MCF 10A (cell line): ENCODE measurements at places on chromosomes 4 and X.

DNA sequence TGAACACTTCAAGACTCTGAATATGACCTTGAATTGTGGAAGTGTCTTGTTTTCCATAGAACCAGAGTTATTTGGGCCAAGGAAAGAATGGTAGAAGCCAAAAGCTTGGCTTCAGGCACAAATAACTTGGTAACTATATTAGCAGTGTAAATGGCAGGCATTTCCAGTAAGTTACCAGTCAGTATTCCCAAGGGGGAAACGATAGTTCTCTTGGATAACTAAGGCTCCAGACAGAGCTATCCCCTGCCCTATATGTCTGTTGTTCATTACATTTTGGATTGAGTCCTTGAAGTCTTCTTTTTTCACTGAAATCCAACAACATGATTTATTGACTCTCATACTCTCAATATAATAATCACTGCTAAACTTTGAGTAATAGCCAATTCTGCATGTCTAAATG lies 364.1 kb downstream of the MAGEB5 start:
- DNase-seq, result no peak

DNA sequence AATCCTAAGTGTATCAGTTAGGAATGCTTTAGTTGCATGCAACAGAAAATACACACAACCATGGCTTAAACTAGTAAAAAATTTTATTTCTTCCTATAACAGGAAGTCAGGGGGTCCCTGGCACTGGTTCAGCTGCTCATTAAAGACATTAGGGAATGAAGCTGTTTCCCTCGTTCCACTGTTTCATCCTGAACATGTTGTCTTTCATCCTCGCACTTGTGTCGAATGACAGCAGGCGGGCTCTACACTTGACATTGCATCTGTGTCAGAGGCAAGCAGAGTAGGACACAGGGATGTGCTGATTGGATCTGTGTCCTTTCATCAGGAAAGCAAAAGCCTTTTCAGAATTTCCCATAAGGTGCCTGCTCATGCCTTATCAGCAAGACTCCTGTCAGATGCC lies 22.8 kb upstream of the C1QTNF7 start:
- DNase-seq, result no peak

DNA sequence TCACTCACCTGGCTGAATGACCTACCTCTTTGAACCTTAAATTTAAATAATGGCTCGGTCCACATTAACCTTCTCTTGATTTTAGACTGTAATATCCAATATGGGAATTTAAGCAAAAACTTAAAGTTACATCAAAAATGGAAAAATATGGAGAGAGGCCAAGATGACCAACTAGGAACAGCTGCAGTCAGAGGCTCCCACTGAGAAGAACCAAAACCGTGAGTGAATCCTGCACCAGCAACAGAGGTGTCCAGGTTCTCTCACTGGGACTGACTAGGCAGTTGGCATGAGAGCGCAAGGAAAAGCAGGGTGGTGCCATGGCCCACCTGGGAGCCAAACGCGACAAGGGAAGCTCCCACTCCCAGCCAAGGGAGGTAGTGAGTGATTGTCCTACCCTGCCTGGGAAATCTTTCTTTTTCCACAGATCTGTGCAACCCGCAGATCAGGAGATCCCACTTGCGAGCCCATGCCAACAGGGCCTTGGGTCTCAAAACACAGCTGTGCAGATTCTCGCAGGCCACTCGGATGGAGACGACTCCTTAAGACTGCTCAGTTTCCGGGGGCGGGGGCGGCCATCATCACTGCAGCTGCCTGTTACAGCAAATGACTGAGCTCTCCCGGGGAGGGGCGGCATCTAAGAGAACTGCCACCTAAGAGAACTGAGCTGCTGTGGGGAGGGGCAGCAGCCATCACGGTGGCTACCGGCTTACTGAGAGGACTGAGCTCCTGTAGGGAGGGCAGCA lies 343.4 kb downstream of the DMD start:
- no peak for DNase-seq

DNA sequence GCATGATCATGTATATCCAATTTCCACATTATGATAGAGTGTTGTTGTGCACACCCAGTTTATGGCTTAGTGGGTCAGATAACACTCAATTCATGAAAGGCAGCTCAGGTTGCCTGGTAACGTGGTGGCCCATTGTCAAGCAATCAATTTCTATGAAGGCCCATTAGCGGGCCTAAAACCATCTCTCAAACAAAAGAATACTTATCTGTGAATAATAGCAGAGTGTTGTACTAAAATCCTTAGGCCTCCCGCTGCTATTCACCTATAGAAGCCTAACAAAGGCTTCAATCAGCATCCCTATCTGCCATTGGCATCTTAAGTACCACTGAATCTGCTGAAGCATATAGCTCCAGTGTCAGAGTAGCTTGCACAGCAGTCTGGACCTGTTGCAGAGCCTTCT lies 849.6 kb upstream of the POU3F4 start:
- no peak for DNase-seq
